CD4-positive, alpha-beta T cell treated with Interleukin-12 subunit alpha and Interleukin-12 subunit beta, for 1 hour (primary cell): ENCODE measurements at places on chromosomes 12 and 14.

DNA sequence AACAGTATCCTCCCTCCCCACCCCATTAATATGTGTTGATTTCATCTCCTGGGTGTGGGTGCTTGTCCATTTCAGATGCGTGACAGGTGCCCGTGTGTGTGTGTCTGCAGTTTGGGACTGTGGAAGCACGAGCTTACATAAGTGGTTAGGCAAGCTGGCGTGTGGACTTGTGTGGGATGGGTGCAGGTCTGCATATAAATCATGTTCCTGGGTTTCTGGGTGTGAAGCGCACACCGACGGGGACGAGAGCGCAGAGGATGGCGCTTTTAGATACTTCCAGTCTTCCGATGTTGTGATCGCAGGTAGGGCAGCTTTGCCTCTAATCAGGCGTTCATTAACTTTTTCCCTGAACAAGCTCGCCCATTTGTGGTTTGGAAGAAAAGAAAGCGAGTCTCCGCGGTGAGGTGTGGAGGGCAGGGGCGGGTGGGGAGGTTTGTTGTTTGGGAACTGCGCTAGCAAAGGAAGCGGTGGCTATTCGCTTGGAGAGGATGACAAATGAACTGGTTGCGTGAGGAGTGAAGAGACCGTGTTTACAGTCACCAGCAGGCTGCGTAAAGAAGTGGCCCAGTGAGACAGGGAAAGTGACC lies 865 bp downstream of the RGS6 start:
- no peak for DNase-seq

DNA sequence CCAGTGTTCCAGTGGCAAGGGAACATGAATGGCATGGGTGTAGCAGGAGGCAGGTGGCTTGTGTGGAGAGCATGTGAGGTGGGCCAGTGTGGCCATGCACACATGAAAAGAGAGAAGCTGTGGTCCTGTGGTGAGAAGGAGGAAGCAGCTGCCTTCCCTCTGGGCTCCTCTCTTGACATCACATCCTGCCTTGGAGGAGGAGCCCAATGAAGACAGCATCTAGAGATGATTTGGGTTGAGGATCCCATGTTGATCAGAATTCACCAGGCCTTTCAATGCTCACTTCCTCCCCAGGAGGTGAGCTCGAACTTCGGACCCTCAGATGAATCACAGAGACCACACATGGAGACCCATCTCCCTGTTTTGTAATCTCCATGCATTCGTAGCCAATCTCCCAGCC lies 82.6 kb downstream of the LRRC74A start:
- DNase-seq, result peak; percentile 66

DNA sequence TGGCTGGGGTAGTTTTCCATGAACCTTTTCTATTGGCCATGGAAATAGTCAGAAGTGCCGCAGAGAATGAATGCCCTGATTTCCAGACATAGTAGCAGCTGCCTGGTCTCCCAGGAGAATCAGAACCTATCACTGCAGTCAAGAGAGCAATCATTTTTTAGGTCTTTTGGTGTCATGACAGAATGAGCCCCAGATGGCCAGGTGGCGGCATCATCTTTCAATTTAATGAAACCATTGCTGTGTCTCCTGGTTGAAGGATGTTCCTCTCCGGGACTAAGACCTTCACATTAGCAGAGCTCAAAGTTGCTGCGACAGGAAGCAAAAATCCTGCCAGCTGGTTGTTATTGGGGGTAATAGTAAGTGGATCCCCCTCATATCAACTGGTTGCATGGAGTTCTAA lies 18.8 kb downstream of the TNFAIP2 start:
- no peak for DNase-seq

DNA sequence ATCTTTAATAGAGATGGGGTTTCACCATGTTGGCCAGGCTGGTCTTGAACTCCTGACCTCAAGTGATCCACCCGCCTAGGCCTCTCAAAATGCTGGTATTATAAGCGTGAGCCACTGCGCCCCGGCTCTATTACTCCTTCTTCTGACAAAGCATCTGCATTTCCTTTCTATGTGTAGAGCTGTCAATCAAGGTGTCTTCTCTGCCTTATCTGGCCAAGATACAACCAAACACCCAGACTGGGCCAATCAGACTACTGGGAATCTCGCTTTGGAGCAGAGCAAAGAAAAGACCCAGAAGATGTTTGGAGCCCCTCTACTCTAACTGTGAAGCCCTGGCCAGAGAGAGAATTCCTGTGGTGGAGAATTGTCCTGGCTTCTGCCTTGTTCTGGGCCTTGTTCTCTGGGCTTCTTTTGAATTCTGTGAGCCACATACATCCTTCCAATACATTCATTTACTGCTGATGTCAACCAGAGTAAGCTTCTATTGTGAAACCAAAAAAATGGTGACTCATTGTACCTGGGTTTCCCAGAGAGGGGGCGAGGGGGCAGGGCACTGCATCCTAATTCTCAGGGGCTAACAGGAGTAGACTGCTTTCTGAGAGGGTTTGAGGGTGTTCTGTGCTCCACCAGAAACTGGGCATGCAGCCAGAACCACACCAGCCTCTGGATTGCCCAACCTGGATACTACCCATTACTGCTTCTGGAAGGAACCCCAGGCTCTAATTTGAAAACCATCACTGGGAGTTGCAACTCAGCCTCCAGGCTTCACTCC lies 18.8 kb upstream of the FLVCR2 start:
- DNase-seq, result no peak

GRCh38 chr12:122005252-122005776 lies 16.4 kb upstream of the BCL7A start:
- DNase-seq, result no peak

DNA sequence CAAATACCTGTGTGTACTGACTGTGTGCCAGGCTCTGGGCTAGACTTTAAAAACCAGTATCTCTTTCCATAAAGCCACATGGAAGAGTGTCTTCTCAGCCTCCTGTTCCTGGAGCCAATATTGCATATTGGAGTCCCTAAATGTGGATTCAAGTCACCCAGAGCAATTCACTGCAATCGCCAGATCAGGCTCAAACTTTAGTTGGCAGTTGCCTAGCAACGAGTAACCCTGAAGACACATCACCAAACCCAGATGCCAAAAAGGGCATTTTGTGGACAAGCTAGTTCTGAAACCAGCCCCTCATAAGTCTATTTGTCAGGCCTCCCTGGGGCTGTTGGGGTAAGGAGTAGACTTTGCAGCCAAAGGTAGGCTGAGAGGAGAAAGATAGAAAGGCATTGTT lies 13.7 kb downstream of the DPF3 start:
- no peak for DNase-seq

DNA sequence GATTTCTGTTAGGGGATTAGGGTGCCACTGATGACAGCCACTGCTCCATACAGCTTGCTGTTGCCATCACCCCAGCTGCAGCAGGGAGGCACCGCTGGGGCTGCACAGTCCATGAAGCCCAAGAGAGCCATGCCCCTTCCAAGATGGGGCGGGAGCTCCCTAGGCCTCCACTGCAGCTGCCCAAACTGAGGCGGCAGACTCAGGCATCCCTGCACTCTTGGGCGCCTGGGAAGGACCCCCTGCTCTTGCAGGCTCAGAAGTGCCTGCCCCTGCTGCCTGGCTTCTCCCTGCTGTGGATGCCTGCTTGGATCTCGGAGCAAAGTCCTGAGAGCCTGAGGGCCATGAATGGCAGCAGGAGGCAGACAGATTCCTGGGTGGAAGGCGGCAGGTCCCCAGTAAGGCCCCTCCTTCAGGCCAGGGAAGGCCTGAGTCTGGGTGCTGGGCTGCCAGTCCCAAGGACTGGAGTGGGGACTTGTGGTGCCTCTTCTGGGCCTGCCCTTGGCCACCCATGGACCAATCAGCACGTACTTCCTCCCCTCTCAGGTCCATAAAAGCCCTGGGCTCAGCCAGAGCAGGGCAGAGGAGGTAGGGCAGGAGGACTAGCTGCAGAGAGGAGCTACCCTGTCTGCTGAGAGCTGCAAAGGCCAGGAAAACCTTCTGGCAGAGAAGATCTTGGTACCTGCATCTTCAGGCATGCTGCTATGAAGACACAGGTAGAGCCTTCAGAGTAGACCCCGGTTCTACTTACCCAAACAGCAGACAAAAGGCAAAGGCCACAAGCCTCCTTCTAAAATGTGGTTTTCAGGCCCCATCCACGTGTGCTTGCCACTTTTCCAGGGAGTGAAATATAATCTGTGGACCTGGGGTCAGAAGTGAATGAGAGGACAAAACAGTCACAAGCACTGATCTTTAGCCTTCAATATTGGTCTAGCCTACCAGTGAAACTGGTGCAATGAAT lies 30.0 kb upstream of the STK38L start:
- no peak for DNase-seq

- no peak for DNase-seq
Observed at GRCh38 chr12:111129149-111129767, 208.9 kb upstream of the MYL2 start.

GRCh38 chr14:50068496-50068895 lies 47.9 kb downstream of the VCPKMT start:
- no peak for DNase-seq

DNA sequence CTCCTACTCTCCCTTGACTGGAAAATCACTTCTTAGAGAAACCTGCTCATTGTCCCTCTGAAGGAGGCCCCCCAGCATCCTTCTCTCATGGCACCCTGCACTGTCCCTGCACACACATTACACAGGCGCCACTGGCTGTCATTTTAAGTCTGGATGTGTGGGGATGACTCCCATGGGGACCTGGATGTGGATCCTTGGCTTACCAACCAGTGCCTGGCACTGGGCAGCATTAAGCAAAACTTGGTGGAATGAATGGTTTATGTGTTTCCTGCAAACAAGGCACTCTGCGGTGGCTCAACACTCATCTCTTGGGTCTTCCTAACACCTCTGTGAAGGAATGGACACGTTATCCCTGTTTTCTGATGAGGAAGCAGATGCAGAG lies 162.4 kb downstream of the RBM19 start:
- DNase-seq, result no peak

DNA sequence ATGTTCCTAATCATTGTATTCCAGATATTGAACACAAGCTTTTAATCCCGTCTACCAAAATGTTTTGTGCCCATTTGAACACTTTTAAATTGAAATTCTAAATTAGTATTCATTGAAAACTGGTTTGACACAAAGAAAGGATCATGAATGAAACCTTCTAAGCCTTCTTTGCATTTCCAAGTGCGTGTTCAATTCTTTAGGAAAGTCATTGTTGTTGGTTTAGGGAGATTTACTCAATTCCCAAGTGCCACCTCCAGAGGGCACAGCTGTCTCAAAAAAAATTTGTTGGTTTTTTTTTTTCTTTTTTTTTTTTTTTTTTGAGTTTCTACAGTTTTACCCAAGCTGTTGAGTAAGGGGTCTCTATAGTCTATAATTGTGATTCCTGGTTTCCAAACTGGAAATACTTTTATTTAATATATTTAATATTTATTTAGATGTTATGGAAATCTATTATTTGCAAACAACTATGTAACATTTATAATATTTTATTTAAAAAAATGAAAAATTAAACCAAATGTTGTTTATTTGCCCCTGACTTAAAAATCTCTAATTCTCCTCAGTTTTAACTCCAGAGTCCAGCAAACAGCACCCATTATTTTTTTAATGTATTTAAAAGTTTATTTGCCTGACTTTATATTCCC lies 79.9 kb downstream of the NEDD1 start:
- DNase-seq, result peak; percentile 12

DNA sequence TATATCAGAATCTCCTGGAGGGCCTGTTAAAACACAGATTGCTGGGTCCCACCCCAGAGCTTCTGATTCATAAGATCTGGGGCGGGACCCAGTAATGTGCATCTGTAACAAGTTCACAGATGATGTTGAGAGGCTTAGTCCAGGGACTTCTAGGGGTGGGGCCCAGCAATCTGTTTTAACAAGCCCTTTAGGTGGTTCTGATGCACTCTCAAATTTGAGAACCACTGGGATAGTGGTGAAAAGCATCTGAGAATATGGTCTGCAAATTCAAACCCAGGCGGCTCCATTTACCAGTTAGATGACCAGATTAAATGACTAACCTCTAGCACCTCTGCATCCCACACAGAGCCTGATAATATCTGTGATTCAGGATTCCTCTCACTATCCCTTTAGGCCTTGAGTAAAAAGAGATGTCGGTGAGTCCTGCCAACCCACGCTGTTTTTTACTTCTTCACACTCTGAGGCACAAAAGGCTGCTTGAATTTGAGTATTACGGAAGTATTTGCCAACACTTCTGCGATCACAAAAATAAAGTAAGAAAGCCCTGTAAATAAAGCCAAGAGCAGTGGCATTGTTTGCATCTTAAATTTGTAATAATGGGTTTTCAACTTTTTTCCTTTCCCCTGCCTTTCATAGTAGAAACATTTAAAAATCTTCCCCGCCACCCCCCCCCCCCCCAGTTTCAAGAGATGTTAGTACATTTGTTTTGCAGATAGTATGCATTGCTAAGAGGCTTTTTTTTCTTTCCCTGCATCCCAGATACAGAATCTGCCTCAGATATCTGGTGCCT lies 1.8 kb upstream of the FRS2 start:
- no peak for DNase-seq

- DNase-seq, result no peak
Observed at GRCh38 chr12:102005256-102005655, 56.5 kb downstream of the WASHC3 start.

- DNase-seq, result no peak
Observed at GRCh38 chr14:92482621-92483319, 30.8 kb upstream of the RIN3 start.

DNA sequence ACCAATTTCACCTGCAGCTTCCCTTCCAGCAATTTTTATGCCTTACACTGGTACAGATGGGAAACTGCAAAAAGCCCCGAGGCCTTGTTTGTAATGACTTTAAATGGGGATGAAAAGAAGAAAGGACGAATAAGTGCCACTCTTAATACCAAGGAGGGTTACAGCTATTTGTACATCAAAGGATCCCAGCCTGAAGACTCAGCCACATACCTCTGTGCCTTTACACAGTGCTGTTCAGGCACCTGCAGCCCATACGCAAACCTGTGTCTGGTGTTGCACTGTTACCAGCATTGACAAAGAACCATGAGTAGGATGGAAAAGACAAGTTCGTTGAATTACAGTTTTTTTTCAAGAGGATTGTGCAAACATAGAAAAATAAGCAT lies 432.0 kb upstream of the OR4E1 start:
- DNase-seq, result no peak
